Stimulated activated naive CD4-positive, alpha-beta T cell treated with Interleukin-2 at 50 U/mL for 16 hours (primary cell): ENCODE measurements at places on chromosomes 12 and 14.

GRCh38 chr14:39432619-39433451, 602 bp upstream of the FBXO33 start:
- peak; percentile 82 for DNase-seq

DNA sequence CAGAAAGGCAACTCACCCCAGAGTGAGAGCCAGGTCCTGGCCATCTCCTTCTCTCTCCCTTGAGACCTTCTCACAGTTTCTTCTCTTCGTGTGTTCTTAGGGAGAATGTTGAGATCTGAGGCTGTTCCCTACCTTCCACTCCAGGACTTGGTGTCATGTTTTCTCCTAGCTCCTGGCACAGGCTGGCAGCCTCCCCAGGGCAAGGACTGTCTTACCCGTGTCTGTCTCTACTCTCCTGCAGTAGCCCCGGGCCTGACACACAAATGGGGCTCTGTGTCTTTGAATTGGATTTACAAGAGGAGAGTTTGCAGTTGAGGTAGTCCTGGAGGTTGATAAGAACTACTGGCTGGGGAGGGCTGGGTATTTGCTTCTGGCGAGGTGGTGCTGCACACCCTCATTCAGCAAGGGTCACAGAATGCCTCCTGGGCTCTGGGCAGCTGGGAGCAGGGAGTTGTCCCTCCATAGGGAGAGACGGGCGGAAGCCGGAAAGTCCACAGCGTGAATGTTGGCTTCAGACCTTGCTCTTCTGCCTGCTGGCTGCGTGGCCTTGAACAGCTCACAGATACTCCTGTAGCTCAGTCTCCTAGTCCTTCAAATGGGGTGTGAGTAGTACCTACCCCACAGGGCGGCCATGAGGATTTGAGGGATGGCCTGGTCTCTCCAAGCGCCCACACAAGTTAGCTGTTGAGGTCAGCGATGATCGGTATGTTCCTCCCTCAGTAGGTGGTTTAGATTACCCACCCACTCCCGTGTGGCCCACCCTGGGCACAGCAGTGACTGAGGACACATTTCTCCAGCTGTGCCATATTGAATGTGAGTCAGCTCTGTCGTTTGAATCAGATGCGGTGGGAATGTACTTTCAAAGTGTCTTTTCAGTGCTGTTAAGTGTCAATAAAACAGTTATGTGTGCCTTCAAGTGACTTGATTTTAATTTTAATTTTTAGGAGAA, 10.2 kb downstream of the EP400 start:
- no peak for DNase-seq

- DNase-seq, result no peak
These were observed 1.5 kb upstream of the STRAP start for GRCh38 chr12:15880721-15881120.

GRCh38 chr14:44448951-44449358, 58.1 kb downstream of the FSCB start:
- no peak for DNase-seq

- DNase-seq, result no peak
These were observed 7.5 kb downstream of the AMHR2 start for GRCh38 chr12:53431187-53431586.
